ENCODE measurements at places on chromosomes 4 and X.

GRCh38 chrX:17375367-17375636 is 302 bp downstream of the NHS start:
- DNase-seq = no peak

GRCh38 chrX:71251466-71251973 is 2.4 kb downstream of the ZMYM3 start:
- DNase-seq = no peak

DNA sequence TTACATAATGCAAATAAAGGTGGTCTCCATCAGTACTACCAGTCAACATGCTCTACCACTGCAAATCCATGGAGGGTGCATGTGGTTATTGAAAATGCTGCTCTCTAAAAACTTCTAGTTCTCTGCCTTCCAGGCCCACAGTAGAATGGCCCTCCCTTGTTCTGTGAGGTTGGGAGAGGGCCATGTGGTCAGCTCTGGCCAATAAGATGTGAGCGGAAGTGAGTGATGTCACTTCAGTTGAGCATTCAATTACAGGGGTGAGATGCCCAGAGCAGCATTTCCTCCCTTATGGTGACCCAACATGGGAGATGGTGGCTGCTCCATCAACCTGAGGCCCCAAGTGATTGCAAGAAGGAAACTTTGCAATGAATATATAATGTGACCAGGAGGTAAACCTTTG is 148.8 kb downstream of the CPEB2 start:
- DNase-seq = no peak

DNA sequence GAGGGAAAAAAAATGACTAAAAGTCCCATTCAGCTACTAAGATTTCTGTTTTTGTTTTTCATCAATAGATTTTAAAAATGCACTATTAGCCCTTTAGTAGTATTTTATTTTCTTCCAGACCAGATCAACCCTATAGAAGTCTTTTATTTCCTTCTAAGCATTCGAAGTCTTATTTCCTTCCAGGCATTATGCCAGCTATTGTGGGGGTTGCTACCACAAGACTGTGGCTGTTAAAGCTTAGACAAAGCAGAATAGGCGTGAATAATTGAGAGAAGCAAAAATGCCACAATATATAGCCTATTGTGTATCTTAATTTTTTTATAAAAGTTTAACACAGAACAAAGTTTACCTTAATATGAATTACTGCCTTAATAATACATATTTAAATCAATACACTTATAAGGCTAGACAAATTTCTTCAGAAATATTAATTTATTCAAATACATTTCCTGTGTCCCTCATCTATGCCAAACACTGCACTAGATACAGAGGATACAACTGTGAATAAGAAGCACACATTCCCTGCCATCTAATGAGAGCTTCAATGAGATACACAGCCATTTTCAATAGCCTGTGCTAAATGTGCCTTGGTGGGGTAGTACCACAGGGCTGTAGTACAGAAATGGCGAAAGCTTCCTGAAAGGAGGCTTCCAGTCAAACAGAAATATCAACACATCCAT is 33.1 kb downstream of the SLC10A7 start:
- DNase-seq = no peak

DNA sequence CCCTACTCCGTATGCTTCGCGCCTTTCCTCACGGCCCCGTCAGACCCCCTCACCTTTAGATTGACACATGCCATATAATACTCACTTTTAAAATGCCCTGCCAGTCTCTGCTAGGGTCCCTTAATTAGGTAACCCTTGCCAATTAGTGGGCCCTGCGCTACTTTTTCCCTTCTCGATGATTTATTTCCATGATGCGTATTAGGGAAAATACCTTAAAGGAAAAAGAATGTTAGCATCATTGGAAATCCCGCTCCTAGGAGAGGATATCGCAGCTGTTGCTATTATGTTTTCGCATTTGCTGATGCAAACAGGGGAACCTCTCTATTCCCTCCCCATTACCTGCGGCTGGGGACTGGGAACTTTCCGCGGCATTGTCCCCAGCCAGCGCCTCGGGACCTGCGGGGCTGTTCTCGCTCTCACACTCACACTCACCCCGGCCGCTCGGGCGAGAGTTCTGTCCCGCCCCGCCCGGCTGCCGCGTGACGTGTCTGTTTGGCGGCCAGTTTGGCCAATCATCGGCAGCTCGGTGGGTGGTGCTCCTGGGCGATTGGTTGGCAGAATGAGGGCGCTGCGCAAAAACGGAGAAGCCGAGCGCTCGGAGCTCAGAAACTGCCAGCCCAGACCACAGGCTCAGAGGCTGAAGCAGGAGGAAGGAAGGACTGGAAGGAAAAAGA is at the start of gene PCDH10:
PCDH10 (plus strand) TSS at position 605 of the 674 bp plus-strand sequence. CDS start 847 bp downstream, outside the sequence.
- peak; percentile 3 for DNase-seq

- no peak for DNase-seq
These were observed 49.2 kb downstream of the MOSPD2 start for GRCh38 chrX:14922437-14922836.

- DNase-seq = no peak
These were observed 40.4 kb upstream of the LAS1L start for GRCh38 chrX:65575022-65575421.

DNA sequence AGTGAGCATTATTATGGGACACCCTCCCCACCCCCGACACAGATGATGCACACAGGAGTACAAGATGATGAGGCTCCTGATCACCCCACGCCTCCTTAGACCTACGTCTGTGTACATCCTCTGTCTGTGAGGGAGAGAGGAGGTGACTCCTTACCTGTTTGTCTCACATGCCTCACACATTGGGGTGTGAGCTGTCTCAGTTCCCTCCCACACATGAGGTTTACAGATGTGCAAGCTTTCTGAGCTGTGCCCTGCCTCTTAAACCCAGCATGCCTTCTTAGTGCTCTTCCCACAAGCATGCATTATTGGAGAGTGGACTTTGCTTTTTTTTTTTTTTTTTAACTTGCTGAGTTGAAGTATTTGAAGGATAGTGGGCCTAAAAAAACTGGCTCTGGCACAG is 76.7 kb downstream of the CLCN5 start:
- DNase-seq = no peak

GRCh38 chr4:161920304-161921052 is 243.3 kb downstream of the FSTL5 start:
- DNase-seq = no peak

DNA sequence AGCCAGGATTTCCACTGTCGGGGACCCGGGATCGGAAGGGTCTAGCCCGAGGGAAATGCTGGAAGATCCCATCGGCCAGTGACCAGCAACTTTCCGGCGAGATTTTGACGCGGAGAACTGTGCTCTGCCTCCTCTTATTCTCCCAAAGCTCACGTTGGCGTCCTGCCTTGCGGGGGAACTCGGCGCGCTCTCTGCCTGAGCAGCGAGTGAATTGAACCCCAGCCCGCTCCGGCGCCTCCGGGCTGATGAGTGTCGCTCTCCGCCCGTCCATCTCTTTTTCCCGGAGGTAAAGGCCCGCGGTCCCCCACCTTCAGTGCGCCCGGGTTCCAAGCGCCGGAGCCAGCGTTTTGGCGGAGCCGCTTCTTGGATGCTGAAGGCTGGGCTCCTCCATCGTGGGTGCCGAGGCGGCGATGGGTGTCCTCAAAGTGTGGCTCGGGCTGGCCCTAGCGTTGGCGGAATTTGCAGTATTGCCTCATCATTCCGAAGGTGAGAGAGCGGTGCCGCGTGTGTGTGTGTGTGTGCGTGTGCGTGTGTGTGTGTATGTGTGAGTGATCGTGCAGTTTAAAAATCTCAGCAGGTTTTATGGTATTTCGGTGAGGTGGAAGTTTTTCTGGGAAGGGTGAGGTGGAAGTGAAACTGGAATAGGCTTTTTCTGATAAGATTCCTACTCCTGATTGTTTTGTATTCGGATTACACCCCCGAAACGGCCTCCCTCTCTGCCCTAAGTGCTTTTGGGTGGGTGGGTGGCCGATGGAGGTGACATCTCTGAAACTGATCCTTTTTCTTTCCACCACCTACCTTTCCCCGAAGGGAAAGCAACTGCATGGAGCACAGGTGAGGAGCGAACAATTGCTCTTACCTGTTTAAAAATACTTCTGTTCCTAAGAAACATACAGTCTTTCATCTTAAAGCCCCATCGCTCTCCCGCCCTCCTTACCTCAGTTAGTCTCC is 752 bp downstream of the FRAS1 start:
- no peak for DNase-seq

DNA sequence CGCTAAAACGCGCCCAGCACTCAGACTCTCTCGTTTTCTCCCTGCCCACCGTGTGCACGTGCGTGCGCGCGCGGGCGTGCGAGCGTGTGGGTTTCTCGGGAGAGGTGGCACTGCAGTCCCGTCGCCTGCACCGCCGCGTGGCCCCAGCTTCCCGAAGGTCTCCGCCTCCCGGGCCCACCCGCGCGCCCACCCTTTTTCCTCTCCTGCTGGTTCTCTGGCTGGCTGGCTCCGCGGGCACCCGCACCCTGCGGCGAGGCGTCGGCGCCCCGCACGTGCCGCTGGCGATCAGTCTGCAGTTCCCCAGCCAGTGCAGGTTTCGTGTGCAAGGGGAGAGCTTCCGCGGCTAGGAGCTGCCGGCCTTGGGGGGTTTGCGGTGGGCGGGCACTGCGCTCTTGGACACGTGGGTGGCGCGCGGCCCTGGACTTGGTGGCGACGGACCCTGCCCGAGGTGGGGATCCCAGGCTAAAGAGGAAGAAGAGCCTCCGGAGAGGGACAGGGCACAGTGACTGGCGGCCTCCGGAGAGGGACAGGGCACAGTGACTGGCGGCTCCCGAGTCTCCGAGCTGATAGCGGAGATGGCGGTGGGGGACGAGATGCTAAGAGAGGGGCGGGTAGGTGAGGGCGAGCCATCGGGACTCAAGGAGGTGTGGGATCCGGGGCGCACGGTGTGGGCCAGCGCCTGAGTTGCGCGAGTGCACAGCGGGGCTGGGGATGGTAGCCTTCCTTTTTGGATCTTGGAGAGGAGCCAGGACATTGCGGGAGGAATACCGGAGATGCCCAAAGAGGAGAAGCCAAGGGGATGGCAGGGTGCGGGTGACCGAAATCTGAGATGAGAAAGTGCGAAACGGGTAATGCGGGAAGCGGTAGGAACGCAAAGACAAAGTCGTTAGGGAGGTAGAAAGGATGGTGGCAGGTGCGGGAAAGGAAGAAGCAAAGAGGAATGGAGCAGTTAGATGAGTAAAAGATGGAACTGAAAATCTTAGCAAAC is at the start of gene FAM184B:
FAM184B (minus strand) TSS at position 322 of the 988 bp plus-strand sequence. CDS start 322 bp downstream, outside the sequence.
- DNase-seq = no peak

DNA sequence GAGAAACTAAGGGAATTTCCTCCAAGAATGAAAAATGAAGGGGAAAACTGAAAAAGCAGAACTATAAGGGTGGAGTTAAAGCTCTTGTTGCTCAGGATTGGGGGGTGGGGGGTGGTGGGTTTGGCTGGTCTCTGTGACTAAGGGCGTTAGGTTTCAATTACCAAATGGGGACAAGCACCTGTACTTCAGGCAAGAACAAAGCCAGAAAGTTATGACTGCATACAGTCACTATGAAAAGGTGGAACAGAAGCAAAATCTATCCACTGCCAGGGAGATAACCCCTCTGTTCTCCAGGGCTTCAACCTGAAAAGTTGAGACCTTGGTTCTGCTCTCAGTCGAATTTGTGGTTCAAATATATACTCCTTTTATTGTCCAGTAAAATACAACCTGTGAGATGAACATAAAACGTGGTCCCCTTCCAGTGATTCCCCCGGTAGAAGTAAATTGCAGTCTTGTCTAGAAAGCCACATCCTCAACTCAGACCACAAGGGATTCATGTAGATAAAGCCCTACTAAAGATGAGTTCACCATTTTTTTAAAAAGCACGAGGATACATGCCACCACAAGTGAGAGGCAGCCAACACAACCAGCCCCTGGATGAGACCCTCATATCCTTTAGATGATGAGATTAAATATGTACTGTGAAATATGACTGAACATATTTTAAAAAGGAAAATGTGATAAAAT is 257.1 kb upstream of the RPS6KA3 start:
- DNase-seq = no peak

GRCh38 chrX:63959975-63960374 is 175.0 kb upstream of the ARHGEF9 start:
- no peak for DNase-seq

- DNase-seq = no peak
These were observed 131.0 kb upstream of the KLF3 start for GRCh38 chr4:38532908-38533499.

GRCh38 chr4:139955600-139955999 is 198.4 kb downstream of the MAML3 start:
- DNase-seq = no peak

DNA sequence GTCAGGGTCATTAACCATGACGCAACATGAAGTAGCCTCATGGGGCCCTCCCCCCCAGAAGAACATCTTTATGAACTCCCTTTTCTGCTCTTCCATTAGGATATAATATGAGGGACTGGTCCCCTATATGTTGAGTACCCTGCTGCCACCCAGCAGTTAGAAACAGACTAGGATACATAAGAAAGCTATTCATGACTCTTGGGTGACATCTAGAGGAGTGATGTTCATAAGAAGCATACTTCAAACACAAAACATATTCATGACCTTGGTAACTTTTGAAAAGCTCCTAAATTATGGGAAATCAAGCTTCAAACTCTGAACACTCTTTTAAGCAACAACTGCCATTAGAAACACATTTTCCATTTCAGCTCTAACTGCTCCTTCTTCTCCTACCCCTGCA is 155.2 kb upstream of the SPIN4 start:
- DNase-seq = peak; percentile 1

- no peak for DNase-seq
These were observed 8.1 kb upstream of the MRPL1 start for GRCh38 chr4:77854431-77855111.
